NCI-H526 (cell line): ENCODE measurements at places on chromosomes 5 and 9.

- no peak for DNase-seq
These were observed 29.4 kb downstream of the SYK start for GRCh38 chr9:90830977-90831376.

DNA sequence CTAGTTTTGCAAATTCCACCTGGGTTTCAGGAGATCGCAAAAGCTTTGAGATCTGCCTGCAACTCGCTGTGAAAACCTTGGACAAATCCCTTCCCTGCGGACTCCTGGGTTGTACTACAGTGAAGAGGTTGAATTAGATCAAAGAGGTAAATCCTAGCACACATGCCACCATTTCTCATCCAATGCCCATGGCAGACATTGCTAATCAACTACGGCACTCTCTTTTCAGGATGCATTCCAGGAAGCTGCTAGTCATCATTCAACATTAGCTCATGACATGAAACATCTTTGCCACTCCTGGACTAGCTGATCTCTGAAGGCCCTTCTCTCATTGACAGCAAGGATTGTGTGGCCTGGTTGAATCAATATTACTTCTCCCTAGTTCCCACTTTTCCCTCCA lies 46.1 kb downstream of the PCDH1 start:
- no peak for DNase-seq

DNA sequence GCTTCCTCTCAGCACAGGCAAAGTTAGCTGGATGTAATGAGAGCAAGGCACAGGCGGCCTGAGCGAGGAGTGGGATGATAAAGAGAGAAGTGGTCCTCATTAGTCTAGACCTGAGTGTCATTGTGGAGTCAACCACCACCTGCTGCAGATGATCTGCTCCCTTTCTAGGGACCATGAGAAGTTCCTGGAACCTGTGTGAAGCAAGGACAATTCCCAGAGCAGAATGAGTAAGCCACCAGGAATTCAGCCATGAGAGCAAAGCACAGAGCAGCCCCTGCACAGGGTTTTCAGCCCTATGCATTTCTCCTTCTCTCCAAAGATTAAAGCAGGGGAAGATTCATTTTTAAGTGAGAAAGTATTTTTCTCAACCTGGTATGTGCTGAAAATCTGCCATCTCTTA lies 146.8 kb upstream of the SPEF2 start:
- DNase-seq, result no peak

GRCh38 chr5:94694671-94695070 lies 76.2 kb downstream of the SLF1 start:
- no peak for DNase-seq

- no peak for DNase-seq
These were observed 17.9 kb downstream of the SLCO4C1 start for GRCh38 chr5:102278231-102278630.
